CMK (cell line): ENCODE measurements at places on chromosomes 1 and 21.
A peak's percentile ranks its signal among the peaks of the same experiment; 100 is the strongest.

DNA sequence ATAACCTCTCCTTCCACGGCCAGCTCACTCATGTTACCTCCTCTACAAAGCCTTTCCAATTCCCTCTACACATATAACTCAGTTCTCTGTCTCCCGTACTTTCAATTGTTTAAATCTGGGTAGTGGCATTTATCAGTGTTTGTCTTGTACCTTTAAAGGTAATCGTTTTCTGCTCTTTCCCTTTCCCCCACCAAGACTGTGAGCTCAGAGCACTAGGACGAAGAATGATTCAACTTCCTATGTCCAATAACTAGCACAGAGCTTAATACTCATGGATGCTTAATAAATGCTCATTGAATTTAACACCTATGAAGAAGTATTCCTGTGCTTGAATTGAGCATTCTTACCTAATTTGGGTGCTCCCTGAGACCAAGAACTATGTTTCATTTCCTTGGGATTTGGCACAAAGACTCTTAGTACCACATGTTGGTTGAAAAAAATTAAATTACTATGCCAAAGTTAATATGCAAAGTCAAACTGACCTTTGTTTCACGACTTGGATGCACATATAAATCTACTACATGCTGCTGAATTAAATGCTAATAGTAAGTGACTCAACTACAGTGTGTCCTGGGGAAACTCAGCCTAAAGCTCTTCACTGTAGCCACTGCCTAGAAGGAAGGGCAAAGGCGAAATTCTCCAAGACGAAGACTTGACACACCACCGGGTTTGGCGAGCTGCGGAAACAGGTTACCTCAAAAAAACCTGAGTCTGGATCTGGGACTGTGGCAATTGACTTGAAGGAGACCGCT is 30.6 kb upstream of the C1orf185 start:
- DNase-seq = no peak

DNA sequence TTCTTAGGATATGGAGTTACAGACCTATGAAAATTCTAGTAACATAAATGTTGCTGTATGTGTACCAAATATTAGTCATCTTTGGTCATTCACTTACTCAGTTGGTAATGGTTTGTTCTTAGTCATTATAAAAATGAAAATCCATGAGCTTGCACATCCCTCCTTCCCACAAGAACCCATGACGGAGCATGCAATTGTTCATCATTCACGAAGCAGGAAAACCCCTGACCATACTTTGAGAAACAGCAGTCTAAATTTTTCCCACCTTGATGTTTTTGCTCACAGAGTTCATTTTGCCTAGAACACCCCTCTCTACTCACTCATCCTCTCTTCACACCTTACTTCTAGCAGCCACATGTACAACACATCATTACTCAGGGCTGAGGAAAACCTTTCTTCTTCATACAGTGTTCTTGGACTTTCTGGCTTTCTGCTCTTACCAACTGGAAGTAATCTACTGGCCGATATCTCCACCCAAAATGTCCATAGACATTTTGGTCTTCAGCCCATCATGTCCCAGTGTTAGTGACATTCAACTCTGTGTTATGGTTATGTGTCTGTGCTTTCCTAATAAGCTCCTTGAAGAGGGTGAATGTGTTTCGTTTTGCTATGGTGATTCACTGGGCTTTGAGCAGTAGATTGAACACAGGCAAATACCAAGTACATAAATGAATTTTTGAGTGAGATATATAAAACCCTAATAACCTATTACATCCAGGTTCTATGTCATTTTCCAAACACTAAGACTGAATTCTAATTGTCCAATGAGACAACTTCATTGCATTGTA is 189.9 kb downstream of the ZC3H11B start:
- no peak for DNase-seq

DNA sequence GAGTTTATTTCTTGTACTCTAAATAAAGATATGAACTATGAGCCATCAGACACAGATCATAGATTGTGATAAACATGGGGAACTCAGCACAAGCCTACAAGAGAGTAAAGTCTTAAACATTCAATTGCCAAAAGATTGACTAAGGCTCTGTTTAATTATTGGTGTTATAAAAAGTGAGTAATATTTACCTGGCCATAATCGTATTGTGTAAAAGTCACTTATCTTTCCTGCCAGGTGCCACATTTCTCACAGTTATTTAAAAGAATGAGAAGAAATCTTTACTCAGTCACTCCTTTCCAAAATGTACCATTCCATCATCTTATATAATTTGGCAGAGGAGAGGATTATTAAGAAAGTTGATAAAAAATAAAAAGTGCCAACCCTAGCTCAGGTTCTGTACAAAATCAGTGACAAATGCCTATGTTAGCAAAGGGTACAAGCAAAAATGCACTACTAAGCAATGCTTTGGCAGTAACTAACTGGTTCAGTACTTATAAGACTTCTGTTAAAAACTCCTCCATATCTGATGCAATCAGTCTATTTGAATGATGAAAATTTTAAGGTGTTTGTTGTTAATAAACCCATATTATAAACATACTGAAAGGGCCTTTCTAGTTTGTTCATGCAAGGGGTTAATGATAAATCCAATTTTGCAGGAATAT is 5.8 kb upstream of the NR5A2 start:
- no peak for DNase-seq

DNA sequence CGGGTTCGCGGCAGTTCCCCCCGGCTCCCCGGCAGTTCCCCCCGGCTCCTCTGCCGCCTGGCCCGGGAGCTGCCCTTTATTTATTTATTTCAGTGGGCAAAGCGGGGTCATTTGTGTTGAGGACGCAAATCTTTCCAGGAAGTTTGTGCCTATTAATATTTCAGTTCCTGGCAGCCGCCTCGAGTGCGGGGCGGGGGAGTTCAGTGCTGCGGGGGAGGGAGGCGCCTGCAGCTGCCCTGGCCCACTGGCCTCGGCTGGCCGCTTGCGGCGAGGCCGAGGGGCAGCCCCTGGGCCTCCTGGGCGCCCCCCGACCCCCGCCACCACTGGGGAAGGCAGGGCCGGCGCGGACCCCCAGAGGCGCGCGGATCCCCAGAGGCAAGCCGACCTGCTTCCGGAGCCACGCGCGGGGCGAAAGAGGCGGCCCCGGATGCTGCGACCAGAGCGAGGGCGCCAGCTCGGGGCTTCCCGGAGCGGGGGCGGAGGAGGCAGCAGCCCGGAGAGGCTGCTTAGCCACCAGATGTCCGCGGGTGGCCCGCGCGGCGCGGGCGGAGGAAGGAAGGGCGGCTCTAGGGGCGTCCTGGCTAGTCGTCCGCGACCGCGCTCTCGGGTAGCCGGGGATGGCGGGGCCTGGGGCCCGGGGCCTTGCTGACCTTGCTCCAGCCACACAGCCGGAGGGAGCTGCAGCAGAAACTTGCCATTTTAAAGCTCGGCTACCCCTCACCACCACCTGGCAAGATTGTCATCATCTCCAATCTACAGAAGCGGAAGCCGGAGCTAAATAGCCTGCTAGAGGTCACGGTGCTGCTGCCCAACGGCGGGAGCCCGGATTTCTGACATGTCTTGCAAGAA is 48.0 kb downstream of the H3-3A start:
- peak; percentile 66 for DNase-seq

GRCh38 chr1:18603212-18603852 is 27.3 kb upstream of the PAX7 start:
- no peak for DNase-seq

GRCh38 chr1:159009704-159010361 is at the start of gene IFI16:
IFI16 (plus strand) TSS chr1:159009907; CDS start chr1:159014681, 4,774 bp downstream.
- DNase-seq = peak; percentile 53

DNA sequence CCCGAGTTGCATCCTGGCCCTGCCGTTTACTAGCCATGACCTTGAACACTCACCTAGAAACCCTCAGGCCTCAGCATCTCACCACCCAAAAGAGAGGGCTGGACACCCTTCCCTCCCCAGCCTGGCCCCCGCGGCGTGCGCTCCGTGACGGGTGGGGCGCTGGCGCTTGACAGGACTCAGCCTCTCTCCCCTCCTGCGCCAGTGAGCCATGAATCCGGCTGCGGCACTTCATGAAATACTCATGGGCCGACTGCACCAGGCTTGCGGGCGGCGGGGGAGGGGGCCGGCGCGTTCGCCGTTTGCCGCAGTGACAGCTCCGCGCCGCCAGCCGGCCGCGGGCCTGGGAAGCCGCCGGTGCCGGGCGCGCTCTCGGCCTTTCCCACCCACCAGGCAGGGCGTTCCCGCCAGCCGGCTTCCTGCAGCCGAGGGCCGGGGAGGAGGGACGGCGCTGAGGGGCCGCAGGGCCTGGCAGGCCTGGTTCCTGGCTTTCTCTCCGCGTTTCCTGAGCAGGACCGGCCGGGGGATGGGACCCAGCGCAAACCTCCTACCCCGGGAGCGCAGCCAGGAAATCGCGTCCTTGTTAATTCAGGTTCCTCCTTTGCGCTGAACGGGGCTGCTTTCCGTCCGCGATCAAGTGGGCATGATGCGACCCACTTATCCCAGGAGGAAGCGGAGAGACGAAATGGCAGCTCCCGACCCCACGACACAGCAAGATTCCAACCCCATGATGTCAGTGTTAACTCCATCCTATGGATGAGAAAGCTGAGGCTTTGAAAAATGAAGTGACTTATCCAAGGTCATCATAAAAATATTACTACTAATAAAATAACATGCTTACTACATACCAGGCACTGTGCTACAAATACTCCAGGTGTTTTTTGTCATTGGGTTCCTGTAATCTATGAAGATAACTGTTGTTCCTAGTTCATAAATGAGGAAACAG is 9.1 kb upstream of the LUZP1 start:
- DNase-seq = no peak

GRCh38 chr1:26811708-26812107 is 14.8 kb upstream of the ZDHHC18 start:
- DNase-seq = no peak
